Left renal cortex interstitium (tissue), 4 donors: ENCODE measurements at places on chromosomes 13 and 19.

DNA sequence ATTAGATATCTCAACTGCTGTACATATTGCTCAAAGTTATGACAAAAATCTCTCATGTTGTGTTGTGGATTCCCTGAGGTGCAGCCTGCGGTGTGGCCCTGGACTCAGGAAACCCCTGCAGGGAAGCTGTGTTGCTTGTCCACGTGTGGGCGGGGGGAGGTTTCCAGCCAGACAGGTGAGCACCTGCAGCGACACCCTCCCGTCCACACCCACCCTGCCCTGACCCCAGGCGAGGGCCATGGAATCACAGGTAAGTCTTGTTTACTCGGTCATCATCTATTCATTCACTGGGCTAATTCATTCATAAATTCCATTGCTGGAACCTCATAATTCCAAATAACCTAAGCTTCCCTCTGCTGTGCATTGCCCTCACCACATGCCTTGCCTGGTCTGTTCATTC is 14.1 kb downstream of the PLPP2 start:
- no peak for DNase-seq

DNA sequence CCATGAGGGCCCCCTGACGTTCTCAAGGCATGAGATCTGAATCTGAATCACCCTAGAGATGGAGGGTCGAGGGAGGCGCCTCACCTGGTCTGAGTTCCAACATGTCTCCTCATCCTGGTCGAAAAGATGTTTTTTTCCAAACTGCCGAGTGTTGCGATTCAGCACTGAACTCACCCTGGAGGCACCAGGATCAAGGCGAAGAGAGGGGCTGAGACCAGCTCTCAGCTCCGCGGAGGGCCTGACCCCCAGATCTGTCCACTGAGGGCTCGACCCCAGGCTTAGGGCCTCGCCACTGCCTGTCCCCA is 555 bp downstream of the NR2C2AP start:
- no peak for DNase-seq

- no peak for DNase-seq
Measured at GRCh38 chr13:64158908-64159307, 2743.3 kb upstream of the PCDH20 start.

- no peak for DNase-seq
Measured at GRCh38 chr13:42494157-42494556, 79.8 kb upstream of the TNFSF11 start.

- DNase-seq, result no peak
Measured at GRCh38 chr13:28320209-28320608, 174.7 kb downstream of the FLT1 start.

GRCh38 chr19:30686826-30687566 is 314.8 kb downstream of the ZNF536 start:
- DNase-seq, result no peak

DNA sequence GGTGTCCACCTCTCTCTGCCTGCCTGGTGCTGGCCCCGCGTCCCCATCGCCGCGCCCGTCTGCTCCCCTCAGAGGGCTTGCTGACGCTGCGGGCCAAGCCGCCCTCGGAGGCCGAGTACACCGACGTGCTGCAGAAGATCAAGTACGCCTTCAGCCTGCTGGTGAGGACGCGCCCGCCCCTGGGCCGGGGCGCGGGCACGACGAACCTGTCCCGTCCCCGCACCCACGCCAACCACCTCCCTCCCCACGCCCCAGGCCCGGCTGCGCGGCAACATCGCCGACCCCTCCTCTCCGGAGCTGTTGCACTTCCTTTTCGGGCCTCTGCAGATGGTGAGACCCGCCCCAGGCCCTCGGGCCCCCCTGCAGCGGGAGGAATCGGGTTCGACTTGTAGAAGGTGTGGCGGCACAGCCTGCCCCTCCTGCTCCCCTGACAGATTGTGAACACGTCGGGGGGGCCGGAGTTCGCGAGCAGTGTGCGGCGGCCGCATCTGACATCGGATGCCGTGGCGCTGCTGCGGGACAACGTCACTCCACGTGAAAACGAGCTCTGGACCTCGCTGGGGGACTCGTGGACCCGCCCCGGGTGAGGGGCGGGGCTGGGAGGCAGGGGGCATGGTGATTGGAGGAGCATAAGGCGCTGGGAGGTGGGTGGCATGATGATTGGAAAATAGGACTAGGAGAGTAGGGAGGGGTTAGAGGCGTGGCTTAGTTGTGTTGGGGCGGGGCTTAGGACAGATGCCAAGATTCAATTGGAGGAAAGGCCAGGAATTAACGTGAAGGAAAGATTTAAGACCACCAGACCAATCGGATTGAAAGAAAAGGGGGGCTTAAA is 6.6 kb downstream of the EPS8L1 start:
- DNase-seq, result no peak

DNA sequence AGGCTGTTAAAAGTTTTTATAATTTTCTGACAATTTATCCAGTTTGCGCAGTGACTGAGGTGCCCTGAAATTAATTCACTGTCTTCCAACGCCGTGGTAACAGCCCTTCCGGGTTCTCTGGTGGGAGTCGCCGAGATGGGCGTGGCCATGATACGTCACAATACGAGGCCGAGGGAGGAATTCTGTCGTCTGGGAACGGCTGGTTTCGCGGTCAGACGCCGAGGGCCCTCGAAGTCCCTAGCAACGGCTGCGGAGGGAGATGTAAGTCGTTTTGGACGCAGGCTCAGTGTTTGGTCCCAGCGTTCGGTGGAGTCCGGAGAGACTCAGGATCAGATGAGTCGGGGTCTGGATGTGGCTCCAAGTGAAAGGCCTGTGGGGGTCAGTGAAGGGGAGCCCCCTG is 21.7 kb downstream of the ZNF613 start:
- DNase-seq, result peak; percentile 62

DNA sequence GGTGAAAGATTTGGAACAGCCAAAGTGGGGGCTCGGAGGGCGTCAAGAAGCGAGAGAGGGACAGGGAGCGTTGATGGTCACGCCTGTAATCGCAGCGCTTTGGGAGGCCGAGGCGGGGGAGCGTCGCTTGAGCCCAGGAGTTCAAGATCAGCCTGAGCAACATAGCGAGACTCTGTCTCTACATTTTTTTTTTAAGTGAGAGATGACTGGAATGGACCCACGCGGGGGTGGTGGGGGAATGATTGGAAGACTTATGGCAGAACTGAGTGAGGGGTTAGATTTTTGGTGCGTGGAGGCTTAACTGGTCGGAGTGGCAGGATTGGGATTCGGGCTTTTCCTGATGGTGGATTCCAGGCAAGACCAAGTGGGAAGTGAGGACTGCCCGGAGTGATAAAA is 725 bp downstream of the PSMD8 start:
- no peak for DNase-seq

- no peak for DNase-seq
Measured at GRCh38 chr13:56755181-56755935, 385.4 kb upstream of the PRR20A start.

DNA sequence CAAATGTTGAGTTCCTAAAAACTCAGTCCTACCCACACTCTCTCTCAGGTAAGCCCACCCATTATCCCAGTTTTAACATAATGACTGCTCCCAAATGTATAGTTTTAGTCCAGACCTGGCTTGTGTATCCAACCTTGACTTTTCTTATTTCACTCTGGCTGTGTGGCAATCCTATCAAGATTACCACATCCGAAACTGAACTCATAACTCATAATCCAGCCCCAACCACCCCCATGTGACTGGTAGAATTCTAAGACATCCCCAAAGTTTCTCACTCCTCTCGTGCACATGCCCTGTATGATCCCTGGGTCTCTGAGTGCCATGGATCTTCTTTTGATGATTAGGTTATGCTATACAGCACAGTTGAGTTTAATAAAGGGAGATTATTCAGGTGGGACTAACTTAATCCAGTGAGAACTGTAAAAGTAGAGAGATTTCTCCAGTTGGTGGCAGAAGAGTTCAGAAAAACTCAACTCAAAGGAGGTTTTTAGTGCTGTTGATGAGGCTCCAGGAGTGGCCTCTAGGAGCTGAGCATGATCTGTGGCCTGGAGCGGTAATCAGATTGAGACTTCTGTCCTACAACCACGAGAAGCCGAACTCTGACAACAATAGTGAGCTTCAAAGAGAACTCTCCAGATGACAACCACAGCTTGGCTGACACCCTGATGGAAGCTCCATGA is 413.4 kb downstream of the ZNF536 start:
- no peak for DNase-seq

- DNase-seq, result no peak
Measured at GRCh38 chr19:5615756-5616327, 6.7 kb downstream of the SAFB2 start.

- DNase-seq, result no peak
Measured at GRCh38 chr19:11196406-11197287, 698 bp downstream of the KANK2 start.

GRCh38 chr19:56309511-56310185 is 5.0 kb downstream of the ZSCAN5A start:
- DNase-seq, result no peak

DNA sequence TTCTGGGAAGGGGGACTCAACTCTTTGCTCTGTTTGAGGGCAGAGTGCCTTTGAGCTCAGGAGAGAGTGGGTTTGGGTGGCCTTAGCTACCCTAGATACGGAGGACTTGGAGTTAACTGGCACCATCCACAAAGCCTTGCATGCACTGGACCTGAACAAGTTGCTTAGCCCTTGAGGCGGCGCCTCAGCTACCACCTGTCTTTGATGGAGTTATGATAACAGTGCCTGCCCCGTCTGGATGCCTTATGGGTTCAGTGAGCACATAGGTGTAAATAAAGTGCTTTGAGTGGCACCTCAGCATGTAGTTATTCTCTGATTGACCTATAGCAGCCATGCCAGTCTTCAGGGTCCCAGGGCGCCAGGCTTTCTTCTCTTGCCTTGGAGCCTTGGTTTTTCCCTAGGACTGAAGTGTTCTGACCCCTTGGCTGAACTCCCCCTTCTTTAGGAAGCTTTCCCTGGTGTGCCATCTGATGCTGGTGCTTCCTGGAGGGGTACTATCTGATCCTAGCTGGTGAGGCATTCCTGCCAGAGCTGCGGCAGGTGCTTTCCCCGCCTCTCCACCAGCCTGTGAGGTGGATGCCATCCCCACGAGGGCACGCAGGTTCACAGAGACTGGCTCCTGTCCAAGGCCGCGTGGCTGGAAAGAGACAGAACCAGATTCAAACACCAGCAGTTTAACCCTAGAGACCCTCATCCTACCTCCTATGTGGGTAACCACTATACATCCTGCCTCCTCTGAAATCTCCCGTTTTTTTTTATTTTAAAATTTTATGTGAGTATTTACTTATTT is 5.8 kb downstream of the BCKDHA start:
- DNase-seq, result no peak

- no peak for DNase-seq
Measured at GRCh38 chr13:37303606-37304005, 198.1 kb upstream of the CSNK1A1L start.

- no peak for DNase-seq
Measured at GRCh38 chr19:13765395-13766094, 1.2 kb downstream of the MRI1 start.

DNA sequence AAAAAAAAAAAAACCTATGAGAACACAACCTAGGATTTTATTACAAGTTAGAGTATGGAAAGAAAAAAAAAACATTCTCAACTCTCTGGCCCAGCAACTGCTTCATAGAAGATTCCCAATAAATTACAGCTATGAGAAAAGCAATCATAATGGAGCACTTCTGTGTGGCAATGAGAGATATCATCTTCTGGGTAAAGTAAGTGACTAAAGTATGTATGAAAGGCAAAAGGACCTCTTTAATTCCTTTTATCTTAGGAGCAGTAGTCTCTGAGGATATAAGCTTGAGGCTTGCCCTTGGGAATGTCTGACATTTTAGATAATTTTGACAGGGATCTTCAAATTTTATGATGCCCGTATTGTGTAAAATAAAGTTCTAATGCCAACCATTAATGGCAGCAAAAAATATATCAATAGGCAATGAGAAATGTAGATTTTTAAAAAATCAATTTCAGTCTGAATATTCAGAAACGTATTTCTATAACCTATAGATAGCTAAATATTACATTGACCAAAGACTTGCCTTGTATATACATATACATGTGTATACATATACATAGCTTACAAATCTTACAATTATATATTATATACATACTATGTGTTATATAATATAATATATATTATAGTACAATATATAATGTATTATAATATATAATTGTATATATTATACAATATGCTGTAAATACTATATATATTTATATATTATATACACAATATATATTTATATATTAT is 823.9 kb upstream of the SLITRK1 start:
- no peak for DNase-seq

DNA sequence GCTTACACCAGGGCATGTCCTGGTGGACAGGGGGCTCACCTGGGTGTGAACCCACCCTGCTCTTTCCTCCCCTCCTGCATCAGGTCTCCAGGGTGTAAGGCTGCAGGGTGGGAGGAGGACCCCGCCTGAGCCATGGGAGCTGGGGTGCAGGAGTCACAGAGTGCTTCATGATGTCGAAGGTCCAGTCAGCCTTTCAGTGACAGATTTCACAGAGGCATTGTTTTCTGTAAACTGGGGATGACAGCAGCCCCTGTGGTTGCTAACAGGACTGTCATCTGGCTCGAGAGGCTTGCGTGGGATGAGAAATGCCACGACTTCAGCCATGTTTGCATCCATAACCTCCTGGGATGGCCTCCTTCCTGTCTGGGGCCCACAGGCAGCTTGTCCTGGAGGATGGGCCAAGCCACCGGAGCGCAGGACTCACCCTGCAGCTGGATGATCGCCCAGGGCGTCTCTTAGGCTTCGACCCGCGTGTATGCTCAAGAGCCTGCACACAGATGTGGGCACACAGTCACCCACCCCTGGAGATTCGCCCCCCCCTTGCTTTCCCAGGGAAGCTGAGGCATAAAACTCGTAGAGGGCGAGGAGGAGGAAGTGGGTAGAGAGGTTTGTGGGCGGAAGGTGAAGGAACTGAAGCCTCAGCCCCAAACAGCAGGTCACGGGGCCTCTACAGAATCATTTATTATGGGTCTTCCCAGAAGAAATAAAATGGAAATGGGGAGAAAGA is 4.9 kb downstream of the NANOS3 start:
- DNase-seq, result no peak

GRCh38 chr13:95749545-95749944 is 72.6 kb downstream of the DNAJC3 start:
- DNase-seq, result no peak

GRCh38 chr13:71460211-71460610 is 406.8 kb downstream of the DACH1 start:
- no peak for DNase-seq

DNA sequence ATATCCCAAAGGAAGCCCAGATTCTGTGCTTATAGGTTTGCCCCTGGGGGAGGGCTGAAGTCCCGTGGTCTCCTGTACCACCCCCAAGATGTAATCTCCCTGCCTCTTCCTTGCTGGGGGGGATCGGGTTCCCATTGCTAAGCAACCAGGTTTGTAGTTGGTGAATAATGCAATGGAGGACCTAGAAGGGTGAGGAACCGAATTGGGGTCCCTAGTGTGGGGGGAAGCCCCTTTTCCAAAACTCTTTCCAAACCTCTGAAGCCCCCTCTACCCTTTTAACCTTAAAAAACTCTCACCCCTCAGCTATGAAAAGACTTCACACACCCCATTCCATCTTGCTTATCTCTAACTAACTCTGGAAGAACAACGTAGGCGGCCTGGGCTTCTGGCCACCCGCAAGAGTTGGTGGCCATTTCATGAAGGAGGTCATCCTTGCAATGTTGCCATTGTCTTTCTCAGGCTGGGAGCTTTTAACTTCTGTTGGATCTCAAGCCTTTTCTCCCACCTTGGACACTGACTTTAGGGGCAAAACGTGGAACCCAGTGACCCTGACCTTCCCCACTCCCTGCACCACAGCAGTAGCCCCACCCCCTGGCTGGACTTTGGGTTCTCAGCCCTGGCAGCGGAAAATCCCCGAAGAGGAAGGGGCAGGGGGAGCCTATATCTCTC is 661 bp downstream of the PALM3 start:
- no peak for DNase-seq

GRCh38 chr19:52170863-52171320 is 529 bp downstream of the ZNF836 start:
- no peak for DNase-seq
